ENCODE measurements at places on chromosomes 3 and 15.

- no peak for DNase-seq
Observed at GRCh38 chr15:43081283-43081682, 24.6 kb downstream of the UBR1 start.

GRCh38 chr3:178109691-178110090 is 426.5 kb upstream of the KCNMB2 start:
- no peak for DNase-seq

- DNase-seq = no peak
Observed at GRCh38 chr3:79729096-79729495, 38.7 kb downstream of the ROBO1 start.

DNA sequence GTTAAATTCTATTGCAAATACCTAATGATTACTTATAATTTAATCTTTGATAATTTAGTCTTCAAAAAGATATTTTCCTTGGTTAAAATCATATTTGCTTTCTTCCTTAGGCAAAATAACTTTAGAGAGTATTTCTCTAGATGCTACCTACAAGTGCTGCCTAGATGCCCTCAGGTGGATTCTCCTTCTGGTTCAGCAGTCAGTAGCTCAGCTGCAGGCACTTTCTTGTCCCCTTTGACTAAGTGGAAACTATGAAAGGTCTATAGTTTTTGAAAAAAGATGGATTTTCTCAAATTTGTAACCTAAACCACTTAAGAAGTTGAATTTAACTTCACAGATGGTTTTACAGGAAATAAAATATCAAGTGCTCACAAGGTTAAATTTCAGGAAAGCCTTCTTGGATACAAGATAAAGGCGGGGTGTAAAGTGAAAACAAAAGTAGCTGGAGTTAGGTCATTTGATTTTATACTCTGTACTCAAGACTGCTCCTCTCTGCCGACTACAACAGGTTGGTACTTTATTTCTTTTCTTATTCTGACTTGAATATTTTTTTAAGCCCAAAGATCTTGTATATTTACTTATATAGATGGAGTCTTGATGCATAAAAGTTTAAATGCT is at the start of gene ACKR4:
Gene ACKR4, plus strand, starts transcription at position 455 of the 618 bp plus-strand sequence. CDS start 3,128 bp downstream, outside the sequence.
- DNase-seq = no peak

DNA sequence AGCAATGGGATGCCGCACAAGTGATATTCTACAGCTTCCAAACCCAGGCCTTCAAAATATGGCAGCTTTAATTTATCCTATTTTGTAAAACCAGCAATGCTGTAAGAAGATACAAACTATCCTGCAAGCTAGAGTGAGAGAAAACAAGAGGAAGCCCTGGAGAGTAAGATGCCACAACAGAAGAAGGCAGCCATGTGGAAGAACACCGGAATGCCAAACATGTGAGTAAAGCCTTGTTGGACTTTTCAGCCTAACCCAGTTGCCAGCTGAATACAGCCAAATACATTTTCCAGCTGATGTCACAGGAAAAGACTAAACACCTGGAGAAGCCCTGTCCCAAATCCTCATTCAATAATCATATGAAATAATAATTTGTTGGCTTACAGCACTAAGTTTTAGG is 1115.1 kb upstream of the CADM2 start:
- no peak for DNase-seq

- no peak for DNase-seq
Observed at GRCh38 chr15:98216166-98216565, 255.7 kb downstream of the ARRDC4 start.

DNA sequence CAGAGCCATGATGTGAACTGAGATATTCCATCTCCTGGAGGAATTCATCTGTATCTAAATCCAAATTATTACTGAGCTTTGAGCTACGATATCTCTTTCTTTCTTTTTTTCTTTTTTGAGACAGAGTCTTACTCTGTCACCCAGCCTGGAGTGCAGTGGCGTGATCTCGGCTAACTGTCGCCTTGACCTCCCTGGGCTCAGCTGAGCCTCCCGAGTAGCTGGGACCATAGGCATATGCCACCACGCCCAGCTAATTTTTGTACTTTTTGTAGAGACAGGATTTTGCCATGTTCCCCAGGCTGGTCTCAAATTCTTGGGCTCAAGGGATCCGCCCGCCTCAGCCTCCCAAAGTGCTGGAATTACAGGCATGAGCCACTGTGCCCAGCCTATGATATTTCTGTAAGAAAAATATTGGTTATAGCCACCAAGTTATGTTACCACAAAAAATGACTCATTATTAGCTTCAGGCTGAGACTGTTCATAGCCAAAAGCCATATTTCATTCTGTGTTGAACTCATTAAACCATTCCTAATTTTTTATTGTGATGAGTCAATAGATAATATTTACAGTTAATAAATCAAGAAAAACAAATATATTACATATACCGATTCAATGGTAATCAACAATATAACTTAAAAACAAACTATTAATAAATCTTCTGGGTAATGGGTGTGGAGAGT is 27.1 kb upstream of the SLC30A4 start:
- DNase-seq = no peak

DNA sequence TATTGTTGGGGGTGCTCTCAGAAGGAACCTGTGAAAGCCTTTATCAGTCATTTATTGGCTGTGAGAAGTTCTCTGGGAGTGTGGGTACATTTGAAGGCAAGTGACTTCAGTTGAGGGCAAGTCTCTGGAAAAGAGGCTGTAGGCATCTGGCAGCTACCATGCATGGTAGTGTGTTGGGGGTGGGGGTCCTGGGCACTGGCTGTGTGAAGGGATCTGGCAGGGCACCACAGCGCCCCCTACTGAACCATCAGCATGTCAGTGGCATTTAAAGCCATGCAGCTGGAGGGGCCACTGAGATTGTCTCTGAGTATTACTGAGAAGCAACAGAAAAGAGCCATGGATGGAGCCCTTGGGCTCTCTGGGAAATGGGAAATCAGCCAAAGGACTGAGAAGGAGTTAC is 30.6 kb downstream of the CRTAP start:
- no peak for DNase-seq

GRCh38 chr3:170278627-170279026 is 56.4 kb downstream of the PRKCI start:
- DNase-seq = no peak

- no peak for DNase-seq
Observed at GRCh38 chr3:112304611-112305010, 10.6 kb upstream of the SLC9C1 start.

GRCh38 chr15:35351059-35351458 is 194.9 kb downstream of the DPH6 start:
- DNase-seq = no peak

DNA sequence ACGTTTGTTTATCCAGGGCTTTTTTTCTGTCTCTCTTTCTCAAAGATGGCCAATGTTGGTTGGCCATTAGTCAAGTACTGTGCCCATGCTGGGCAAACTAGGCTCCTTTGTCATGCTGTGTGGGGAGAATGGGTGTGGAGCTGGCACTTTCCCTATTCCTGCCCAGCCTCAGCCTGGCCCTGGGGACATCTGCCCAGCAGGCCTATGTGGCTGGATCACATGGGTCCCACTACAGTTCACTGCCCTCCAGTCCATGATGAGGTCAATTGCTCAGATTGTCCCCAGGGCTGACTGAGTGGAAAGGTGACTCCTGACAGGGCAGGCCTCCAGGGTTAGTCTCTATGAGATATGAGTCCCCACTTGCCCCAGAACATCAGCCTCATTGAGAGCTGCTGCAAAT is 54.4 kb upstream of the HERC1 start:
- no peak for DNase-seq

DNA sequence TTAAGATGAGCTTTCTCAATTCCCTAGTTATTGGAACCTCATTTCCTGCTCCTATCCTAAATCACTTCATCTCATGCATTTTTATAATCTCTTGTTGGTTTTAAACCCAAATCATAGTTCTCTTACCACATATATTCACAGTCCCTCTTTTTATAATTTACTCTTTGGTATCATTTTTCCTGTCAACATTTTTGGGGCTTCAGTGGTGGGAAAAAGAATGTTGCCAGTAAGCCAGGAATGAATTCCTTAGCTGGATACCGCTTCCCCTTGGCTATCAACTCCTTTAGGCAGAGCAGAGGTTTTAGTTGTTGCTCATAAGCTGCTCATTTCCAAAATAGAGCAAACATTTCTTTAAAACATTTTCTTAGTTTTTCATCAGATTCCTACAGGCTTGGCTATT is 112.3 kb downstream of the GALK2 start:
- no peak for DNase-seq

DNA sequence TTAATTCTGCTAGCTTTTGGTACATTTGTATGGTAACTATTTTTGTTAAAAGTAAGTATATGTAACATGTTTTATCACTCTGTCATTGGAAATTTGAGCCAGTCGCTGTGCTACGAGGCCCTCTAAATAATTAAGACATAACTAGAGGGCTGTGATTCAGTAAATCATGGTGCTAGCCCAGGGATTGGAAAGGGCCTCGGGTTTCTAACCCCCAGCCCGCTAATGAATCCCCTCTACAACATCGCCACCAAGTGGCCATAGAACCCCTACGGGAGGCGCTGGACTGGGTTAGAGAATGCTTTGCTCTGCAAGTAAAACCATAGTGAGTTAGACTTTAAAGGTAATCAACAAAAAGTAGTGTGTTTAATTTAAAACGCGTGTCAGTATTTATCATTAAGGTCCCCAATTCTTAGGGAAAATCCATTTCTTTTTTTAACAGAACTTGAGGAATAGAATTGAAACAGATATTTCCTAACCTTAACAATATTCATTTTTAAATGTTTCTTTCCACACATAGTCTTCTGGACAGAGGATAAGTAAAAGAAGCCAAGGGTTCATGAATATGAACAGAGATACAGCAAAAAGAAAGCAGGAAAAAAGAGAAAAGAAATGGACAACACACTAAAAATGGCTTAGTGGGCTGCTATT is 744.7 kb downstream of the EPHA3 start:
- no peak for DNase-seq

- no peak for DNase-seq
Observed at GRCh38 chr3:78390221-78390620, 1350.3 kb downstream of the ROBO2 start.
